ENCODE measurements at places on chromosomes 3 and 15.
A peak's percentile ranks its signal among the peaks of the same experiment; 100 is the strongest.

DNA sequence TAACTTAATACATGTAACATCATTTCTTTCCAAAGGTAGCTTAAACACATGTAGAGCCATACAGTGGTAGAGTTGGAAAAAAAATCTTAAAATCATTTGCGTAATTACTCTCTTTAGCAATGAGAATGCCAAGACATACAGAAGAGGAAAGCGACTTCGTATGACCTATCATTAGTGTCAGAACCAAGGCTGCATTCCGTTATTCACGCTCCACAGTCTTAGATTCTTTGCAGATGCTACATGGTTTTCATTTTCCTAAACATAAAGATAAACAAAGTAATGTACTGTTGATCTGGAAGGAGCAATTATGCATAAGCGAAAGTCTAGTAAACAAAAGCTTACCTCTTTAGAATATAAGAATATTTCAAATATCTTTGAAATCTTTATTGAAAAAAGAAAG lies 410.3 kb upstream of the TPRG1 start:
- DNase-seq = no peak

DNA sequence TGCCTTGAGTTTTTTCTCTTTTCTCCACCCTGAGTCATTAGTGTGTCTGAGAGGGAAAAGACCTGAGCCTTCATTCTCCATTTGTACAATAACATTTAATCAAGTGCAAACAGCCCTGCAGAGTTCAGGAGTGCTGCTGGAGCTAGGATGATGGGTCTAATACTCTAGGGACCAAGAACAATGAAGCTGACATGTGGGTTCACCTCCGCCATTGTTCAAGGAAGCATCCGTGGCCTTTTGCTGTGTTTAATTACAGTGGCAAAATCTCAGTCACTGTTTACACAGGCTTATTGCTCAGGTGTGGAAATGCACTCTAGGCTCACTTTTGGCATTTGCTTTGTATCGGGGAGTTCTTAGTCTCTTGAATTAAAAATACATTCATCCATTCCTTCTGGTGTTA lies 259.6 kb downstream of the LRTM1 start:
- DNase-seq = peak; percentile 18

DNA sequence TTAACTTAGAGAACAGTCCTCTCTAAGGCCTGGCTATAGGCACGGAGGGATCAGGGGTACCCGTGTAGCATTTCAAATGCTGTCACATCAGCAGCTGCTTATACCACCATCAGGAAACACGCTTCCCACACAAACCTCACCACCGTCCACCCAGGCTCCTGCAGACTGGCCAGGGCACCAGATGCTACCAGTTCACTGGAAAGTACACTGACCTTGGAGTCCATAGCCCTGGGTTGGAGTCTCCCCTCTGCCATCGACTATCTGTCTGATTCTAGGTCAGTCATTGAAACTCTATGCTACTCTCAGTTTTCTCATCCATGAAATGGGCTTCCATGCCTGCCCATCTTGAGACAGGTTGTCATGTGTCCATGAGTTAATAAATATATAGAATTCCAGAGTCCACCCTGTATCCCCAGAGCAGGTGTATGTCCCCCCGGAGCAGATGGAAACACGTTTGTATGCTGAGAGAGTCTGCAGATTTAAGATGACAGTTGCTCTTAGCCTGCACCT lies 156.0 kb upstream of the SMAD3 start:
- DNase-seq = no peak

DNA sequence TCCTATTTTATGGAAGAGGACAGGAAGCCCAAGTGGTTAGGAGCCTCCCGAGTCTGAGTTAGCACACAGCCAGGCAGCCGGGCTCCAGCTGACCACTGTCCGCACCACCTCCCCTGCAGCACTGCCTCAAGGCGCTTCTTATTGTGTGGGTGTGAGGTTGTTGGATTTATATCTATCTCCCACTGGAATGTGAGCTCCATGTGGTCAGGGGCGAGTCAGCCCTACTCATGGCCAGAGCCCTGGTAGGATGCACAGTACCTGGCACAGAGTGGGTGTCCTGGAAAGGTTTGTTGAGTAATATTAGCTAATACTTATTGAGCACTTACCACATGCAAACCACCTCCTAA lies 9.7 kb upstream of the FBLN2 start:
- DNase-seq = no peak

DNA sequence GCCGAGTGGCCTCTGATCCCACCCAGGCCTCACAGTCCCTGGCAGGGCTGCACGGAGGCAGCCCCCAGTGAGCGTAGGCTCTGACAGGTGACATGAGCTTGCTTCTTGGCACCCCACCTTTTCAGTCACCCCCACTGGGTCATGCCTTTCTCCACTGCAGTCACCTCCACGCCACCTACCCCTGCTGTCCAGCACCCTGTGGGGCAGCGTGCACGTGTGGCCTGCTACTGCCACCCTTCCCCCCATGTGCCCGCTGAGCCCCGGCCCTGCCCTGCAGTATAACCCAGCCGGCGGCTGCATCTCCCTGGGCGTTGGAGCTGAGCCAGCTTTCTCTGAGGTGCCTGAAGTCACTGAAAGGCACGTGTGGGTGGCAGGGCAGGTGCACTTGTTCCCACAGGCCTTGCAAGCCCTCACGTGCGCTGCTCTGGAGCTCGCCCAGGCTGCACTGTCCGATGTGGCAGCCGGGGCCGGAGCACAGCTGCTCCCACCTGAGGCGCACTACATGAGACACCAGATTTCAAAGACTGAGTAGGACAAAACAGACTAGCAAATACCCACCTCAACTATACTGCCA lies 65.6 kb downstream of the NIPA2 start:
- peak; percentile 62 for DNase-seq

- no peak for DNase-seq
These were observed 1.1 kb downstream of the CELSR3 start for GRCh38 chr3:48661501-48662144.

- no peak for DNase-seq
These were observed 76.4 kb upstream of the STT3B start for GRCh38 chr3:31456373-31456772.

DNA sequence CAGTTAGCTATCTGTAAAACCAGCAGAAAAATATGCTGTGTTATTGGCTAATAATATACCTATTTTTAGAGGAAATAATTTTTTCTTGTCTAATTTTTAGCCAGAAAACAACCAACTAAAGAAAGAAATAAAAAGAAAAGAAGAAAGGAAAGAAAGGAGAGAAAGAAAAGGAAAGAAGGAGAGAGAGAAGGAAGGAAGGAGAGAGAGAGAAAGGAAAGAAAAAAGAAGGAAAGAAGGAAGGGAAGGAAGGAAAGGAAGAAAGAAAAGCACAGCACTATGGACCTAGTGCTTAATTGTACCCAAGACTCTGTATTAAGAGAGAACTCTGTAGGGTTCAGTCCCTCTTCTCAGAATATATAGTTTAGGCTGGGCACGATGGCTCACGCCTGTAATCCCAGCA lies 3.3 kb upstream of the PAQR9 start:
- DNase-seq = no peak

GRCh38 chr3:36729204-36730056 lies 34.9 kb downstream of the DCLK3 start:
- peak; percentile 1 for DNase-seq

GRCh38 chr3:177378168-177378567 lies 180.9 kb upstream of the TBL1XR1 start:
- DNase-seq = no peak

DNA sequence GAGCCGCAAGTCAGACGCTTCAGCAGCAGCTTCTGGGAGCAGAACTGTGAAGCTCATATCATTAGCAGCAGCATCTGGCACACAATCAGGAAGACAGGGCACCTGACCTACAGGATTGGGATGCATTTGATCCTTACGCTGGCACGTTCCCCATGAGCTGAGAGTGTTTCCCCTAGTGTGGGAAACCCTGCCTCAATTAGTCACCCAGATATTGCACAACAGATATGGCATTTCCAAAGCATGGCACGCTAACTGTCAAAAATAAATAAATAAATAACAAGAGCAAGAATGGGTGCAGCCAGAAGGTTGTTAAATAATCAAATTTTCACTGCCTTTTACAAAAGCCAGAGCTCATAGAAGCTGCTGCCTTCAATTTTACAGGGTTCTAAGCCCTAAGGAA lies 189.6 kb upstream of the THBS1 start:
- no peak for DNase-seq

GRCh38 chr15:76996076-76996525 lies 1.2 kb downstream of the PSTPIP1 start:
- no peak for DNase-seq

GRCh38 chr3:152322756-152323155 lies 54.0 kb downstream of the MBNL1 start:
- DNase-seq = no peak

GRCh38 chr3:67000009-67000408 lies 1.9 kb downstream of the KBTBD8 start:
- DNase-seq = no peak

DNA sequence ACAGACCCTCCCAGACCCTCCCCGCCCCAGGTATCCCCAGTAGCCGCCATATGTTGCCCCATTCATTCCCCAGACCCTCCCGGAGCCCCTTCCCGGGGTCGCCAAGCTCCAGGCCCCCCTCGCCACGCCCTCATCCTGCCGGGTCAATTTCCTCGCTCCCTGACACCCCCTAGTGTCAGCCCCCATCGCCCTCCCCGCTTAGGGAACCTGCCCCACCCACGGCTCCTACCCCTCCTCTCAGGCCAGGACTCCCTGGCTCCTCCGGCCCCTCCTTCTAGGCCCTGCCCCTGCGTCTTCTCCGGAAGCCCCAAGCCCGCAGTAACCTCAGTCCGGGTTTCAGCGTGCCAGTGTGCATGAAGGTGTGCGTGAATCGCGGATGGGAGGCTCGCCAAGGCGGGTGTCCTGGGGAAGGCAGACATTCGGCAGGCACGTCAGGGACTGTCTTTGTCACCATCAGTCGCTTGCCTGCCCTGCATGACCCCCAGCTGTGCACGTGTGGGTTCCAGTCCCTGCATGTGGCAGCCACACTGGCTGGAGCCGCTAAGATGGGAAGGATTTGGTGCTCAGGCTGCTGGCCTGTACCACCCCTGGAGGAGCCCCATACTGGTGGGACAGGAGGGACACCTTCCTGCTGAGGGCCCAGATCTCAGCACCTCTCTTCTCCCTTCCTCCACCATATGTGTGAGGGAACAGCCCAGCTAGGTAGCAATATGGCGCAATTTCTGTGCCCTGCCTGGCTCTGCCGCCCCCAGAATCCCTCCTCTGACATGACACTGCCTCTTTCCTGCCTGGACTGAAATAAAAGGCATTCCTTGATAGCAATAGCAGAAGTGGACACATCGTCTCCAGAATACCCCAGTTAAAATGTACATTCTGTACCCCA lies 693 bp downstream of the DISP2 start:
- no peak for DNase-seq

GRCh38 chr3:171552531-171552930 lies 92.3 kb upstream of the TNIK start:
- DNase-seq = no peak

GRCh38 chr15:78360958-78361718 lies 21.0 kb downstream of the CRABP1 start:
- DNase-seq = no peak

- no peak for DNase-seq
These were observed 419.0 kb upstream of the TGFBR2 start for GRCh38 chr3:30187366-30187765.

GRCh38 chr3:35776346-35776745 lies 137.0 kb downstream of the ARPP21 start:
- no peak for DNase-seq

DNA sequence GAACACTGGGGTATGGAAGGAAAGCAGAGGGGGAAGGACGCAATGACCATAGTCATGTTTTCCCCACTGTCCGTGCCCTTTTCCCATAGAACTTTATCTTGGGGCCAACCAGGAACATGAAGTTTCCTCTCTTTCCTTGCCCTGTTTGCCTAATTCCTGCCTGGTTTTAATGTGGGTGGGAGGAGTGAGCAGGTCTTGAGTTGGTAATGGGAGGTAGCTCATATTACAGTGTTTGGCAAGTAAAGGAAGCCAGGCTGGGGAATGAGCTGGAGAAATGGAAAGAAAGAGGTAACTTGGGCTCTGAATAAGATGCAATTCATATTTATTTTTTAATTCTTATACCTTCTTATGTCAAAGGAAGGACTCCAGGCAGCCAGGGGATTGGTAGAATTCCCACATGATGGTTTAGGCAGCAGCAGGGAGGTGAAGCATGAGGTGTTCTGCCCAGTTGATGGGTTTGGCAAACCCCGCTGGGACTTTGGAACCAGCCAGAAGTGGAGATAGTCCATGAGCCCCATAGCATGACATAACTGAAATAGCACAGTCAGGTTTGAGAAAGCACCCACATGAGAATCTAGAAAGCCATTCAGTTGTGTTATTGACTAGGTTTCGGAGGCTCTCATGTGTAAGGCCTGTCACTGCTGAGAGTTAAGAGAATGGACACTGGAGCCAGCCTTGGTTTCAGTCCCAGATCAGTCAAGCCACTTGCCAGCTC lies 60.0 kb downstream of the CCK start:
- DNase-seq = no peak

- DNase-seq = no peak
These were observed 1476.9 kb downstream of the SI start for GRCh38 chr3:163601426-163601825.

GRCh38 chr3:175679568-175679967 lies 820.4 kb downstream of the NAALADL2 start:
- DNase-seq = no peak
